Renal cortical epithelial cell (primary cell): ENCODE measurements at places on chromosomes 7 and 10.

DNA sequence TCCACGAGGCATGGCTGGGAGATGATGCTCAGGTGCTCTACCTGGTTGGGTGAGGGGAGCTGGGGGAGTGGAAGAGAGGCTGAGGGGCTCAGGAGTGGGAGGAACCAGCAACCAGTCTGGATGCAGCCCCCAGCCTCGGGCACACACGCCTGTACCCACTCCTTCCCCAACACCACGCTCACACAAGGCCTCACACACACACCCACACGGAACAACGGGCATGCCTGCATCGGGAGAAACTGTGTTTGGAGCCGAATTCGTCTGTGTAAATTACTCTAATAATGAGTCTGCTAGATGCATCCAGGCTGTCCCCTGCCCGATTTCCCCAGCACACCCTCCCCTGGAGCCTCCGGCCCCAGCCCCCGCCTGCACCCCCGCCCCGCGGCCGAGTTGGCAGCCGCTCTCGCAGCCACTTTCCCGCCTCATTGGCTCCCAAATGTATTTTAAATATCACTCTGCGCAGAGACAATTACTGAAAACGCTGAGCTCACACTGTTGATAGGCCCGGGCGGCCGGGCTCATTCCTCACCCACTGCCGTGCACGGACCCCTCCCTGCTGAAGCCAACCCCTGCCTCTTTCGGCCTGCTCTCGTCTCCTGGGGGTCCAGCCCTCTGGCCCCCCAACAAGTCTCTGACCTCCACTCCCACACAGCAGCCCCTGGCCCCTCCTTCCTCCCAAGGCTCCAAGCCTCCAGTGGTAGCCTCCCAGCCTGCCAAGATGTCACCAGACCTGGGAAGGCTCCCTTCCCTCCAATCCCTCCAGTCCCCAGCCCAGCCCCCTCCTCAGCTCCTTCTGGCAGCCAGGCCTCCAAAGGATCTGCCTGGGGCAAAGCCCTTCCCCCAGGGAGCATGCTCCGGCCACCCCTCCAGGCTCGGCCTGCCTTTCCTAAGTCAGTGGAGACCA, 11.1 kb downstream of the H2BK1 start:
- no peak for DNase-seq

DNA sequence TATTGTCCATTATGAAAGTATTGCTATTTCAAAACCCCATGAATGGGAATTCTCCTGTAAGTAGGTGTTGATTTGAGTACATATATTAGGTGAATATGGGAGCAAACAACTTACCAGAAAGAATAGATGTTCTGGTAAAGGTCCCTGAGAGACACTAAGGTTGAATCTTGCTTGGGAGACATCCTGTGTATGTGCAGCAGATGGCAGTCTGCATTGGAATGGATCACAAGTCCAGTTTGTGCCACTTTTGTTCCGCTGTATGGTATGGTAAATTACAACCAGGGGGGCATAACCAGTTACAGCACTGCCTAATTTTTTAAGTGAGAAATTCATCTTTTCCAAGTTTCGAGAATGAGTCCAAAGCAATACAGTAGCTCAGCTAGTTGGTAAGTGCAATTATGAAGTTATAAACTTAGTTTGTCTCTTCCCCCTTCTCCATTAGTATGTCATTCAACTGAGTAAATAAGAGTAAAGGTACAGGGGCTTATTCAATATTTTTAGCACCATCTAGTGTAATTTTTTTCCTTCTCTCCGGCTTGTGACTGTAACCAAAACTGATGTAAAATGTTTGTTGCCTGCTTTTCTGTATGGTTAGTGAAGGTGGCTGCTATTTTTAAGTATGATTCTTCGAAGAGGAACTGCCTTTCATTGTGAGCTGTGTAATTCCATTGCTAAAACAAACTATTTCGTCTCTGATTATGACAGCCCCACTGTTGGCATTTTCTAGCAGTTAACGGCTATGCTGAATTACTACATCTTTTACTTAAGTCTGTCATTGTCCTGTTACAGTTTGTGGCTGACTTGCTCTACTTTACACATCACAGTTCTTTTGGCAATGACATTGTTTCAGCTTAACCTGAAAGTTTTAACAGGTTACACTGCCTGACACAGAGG, 2.8 kb downstream of the MCU start:
- peak; percentile 62 for DNase-seq

- DNase-seq = no peak
Observed at GRCh38 chr7:25662841-25663800, 434.8 kb upstream of the NPVF start.

DNA sequence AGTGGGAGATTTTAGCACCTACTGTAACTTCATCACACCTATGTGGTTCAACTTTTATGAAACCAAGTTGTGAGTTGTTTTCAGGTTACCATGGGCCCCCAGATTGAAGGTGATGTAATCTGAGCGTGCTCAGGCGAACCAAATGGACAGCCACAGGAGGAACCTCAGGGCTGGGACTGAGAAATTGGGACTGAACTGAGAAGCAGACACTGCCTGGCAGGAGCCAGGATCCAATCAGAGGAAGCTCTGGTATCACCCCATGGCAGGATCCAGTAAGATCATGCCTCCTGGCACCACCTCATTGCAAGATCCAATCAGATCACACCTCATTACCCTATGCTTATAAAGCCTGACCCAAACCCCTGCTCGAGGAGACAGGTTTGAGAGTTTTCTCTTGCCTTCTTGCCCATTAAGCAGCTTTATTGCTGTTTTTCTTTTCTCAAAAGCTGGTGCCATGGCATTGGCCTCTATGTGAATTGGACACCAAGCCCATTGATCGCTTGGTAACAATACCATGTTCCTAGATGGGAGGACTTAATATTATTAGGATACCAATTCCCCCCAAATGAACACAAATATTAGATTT, 43.2 kb upstream of the GDF10 start:
- no peak for DNase-seq

DNA sequence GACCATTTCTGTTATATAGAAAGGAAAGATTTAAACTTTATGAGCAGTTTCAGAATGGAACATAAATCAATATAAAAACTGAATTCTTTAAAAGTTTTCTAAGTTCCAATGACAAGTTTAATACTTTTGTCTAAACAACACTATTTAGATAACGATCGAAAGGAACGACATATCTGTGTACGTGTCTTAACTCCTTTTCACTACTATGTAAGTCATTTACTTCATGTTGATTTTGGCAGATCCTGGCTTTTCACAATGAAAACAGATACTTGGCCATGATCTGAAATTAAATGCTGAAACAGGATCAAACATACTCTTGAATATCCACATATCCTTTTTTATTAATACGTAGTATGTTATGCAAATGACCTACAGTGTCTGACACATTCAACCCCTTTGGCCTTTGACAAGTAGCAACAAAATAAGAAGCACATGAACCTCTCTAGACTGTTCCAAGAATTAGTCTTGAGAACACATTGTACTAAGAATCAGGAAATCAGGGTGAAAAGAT, 41.9 kb downstream of the RNLS start:
- peak; percentile 20 for DNase-seq

DNA sequence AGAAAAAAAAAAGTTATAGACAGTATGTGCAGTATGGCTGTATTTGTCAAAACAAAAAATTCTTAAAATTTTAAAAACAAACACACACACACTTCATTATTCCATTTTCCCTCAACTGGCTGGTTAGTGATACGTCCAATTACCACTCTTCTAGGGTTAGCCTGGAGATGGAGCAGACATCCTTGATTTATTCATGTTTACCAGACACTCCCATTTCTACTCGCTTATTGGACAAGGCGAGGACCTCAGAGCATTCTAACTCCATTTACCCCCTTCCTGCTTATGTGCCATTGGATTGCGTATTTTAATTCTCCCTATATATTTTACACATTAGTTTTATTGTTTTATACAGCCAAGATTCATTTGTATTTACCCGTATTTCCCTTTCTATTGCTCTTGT, 8.5 kb upstream of the CDH23 start:
- DNase-seq = no peak

DNA sequence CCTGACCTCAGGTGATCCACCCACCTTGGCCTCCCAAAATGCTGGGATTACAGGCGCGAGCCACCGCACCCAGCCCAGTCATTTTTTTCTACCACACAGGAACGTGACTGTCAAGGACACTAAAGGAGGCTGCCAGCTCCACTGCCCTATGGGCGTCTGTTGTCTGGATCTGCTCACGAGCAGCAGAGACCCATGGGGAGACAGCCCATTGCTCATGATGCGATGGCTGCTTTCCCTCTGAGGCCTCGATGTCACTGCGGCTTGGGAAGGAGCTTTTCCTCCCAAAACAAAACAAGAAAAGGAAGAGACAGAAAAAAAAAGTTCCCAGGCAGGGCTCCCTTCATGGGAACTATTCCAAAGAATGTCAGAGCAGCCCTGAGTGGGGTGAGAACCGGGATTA, 70.5 kb downstream of the DENND2A start:
- DNase-seq = no peak

DNA sequence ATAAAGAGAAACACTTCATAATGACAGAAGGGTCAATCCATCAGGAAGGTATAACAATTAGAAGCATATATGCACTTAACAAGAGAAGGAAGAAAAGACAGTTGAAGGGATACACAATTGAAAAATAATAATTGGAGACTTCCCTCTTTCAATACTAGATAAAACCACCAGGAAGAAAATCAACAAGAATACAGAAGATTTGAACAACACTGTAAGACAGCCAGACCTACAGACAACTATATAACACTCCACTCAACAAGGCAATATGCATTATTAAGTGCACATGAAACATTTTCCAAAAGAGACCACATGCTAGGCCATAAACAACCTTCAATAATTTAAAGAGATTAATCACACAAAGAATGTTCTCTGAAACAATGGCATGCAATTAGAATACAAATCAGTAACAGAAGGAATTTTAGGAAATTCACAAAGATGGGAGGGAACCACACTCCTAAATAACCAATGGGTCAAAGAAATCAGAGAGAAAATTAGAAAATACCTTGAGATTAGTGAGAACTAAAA, 35.1 kb downstream of the ZNF438 start:
- no peak for DNase-seq

DNA sequence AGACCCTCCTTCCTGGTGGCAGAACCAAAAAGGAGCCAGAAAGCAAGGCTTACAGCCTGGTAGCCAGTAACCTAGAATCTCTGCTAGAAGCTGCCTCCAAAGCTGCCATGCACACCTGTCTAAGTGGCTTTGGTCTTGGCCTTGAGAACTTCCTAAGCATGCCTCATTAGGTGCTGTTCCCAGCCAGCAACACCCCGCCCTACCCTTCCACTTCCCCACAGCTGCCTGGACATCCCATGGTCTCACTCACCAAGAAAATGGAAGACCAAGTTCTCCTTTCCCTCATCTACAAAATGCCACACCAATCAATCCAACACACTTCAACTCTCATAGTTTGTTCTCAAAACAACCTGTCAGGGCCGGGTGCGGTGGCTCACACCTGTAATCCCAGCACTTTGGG, 4.2 kb downstream of the PSAP start:
- DNase-seq = no peak
